ENCODE measurements at places on chromosomes 16 and 17.
A peak's percentile ranks its signal among the peaks of the same experiment; 100 is the strongest.

DNA sequence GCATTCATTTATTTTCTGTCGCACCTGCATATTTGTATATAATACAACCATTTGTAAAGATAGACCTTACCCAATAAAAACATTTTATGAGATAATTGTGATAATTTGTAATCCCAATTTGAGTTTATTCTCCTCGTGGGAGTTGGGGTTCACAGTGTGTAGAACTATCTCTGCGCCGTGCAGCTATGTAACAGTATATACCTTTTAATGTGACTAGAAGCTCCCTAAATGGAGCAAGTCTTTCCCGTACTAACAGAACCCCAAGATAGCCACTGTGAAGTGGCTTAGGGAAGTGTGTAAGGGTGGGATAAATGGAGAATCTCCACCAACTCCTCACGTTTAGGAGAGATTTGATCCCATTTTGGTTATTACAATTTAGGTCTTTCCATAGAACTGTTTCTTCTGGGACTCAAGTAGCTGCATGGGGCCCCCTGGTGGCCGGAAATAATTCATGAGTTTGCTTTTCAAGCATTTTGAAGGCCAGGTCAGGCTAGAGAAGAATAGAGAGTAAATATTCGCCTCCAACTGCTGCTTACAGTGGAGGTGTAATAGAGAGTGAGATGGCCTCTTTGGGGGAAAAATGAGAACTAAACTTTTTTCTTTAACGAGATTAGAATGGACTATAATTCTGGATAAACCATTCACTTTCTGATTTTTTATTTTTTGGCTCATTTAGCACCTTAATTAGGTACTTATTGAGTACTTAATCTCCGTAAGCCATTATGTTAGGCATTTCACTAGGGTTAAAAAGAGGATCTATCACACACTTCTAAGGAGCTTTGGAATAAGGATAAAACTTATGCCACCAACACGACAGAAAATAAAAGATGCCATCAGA lies 4.5 kb downstream of the TMEM100 start:
- peak; percentile 69 for DNase-seq
- no peaks in the 10 kb centered on the region for H3K4me1 ChIP-seq
- no peaks in the 10 kb centered on the region for H3K36me3 ChIP-seq
- no peak overlapping the region for H3K4me3 ChIP-seq
- H3K27ac ChIP-seq = no peak overlapping the region
- H3K27me3 ChIP-seq = no peaks in the 10 kb centered on the region

- H3K4me3 ChIP-seq = no peak overlapping the region
- H3K27ac ChIP-seq = peak overlapping the region; percentile 99
- DNase-seq = no peak
- H3K27me3 ChIP-seq = no peaks in the 10 kb centered on the region
- H3K4me1 ChIP-seq = peaks cover 66% of the 10 kb centered on the region
These were observed 12.5 kb downstream of the SLC7A5 start for GRCh38 chr16:87856791-87857228.

DNA sequence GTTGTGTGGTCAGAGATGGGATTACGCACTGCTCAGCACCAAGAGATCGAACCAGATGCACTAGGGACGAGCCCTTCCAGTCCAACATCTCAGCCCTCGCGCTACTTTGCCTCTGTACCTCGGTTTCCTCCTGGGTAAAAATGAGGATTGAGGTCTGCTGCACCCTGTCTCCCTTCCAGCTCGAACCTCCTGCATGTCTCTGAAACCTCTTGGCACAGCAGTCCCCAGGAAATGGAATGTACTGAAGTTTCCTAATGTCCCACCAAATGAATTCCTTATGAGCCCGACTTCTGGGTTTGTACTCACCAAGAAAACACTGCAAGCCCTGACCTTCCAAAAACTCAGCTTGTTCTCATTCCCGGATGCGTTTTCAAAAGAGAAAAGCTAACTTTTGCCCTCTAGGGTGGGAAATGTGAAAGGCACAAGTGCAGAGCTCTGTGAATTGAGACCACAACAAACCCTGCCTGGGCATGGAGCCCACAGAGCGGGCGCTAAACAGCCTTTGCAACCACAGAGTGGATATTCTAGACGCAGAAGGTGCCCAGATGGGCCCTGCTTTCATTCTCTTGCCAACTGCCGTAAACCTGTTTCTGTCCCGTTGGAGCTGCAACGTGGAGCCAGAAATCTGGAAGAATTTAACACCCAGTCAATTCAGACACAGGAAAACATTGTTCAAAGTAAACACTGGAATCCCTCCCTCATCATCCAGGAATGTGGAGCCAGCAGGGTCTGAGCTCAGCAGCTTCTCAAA lies 10.3 kb downstream of the CDRT4 start:
- no peak overlapping the region for H3K4me3 ChIP-seq
- H3K27me3 ChIP-seq = no peaks in the 10 kb centered on the region
- peak overlapping the region; percentile 69 for H3K27ac ChIP-seq
- H3K36me3 ChIP-seq = no peaks in the 10 kb centered on the region
- no peak for DNase-seq
- peaks cover 14% of the 10 kb centered on the region for H3K4me1 ChIP-seq

DNA sequence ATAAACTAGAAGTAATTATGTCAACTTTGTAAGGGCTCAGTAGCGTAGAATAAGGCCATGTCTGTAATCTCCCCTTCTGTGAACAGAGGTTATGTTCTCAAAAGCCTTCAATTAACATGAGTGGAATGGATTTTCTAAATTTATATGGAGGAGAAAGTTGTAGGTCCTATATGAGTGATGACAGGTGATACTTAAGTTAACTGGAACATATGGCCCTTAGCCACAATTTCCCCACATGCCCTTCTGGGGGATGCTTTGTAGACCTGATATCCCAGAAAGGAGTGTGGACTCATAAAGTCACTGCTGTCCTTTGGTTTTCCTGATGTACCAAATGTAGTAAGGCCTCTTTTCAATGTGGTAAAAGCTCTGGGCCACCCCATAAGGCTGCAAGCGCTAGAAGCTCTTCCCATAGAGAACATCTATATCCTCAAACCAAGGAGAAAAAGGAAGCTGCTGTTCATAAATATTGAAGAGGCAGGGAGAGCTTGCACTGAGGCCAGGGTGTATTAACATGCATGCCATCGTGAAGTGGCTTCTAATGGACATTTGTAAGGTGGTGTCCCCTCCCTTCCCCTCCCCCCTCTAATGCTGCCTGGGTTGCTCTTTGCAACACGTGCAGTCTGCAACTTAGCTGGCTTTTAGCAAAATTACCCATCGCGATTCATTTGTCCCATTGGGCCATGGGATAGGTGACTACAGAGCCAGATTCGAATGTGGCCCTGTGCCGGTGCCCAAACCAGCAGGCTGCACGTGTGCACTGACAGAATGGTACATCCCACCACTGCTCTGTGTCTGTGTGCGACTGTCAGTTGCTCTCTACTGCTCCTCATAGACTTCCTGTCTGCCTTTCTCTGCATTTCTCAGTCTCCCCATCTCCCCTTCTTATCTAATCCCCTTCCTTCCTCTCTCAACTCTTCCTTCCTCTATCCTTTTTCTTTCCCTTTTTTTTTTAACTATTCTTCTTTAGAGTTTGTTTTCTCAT lies 269.0 kb downstream of the WWOX start:
- H3K4me3 ChIP-seq = no peak overlapping the region
- H3K4me1 ChIP-seq = no peaks in the 10 kb centered on the region
- no peaks in the 10 kb centered on the region for H3K36me3 ChIP-seq
- no peak for DNase-seq

DNA sequence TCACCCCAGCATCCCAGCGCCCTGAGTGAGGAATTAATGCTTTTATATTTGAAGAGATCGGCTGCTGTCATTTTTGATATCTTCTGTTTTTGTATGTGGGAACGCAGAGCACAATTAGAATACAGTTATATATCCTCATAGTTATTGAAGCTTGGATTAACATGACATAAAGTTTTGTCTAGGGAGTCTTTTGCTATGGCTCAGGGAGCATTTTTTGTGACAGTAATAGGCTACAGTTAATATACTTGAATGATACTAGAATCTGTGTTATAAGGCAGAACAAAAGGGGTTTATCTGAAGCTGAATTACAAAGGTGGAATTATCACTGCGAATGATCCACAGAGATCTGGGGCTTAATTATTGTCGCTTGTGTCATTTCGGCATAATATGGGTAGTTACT lies 239.4 kb downstream of the MSI2 start:
- H3K4me1 ChIP-seq = no peaks in the 10 kb centered on the region
- H3K4me3 ChIP-seq = no peak overlapping the region
- no peak overlapping the region for H3K27ac ChIP-seq
- DNase-seq = no peak

DNA sequence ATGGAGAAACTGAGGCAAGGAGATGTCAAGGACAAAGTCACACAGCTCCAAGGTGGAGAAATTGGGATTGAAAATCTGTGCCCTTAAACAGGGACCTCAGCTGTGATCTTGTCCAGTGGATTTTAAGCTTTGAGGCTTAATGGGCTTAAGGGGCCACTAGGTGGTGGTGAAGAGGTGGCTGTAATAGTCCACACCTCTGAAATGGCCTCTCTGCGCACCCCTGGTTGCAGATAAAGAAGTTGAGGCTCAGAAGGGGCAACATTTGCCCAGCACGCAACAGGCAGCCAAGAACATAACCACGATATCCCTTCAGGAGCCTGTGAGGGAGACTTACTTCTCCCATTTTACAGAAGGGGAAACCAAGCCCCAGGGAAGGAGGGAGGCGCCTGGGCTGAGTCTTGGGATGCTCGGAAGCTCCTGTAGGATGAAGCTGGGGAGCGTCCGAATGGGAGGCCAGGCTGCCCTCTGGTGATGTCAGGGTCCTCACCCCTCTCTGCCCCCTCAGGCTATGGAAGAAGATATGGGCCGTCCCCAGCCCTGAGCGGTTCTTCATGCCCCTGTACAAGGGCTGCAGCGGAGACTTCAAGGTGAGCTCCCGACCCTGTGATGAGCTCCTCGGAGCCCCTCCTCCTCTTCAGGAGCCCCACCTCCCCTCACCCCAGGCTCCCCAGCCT lies 43.7 kb downstream of the IL21R start:
- H3K27ac ChIP-seq = no peak overlapping the region
- no peaks in the 10 kb centered on the region for H3K27me3 ChIP-seq
- H3K4me1 ChIP-seq = no peaks in the 10 kb centered on the region
- no peak overlapping the region for H3K4me3 ChIP-seq
- H3K36me3 ChIP-seq = no peaks in the 10 kb centered on the region

Data from Caco-2 (cell line).